Stimulated activated CD8-positive, alpha-beta memory T cell treated with anti-CD3 and anti-CD28 coated beads, Interleukin-7, amount 100 ng/mL, for 1 hour (primary cell): ENCODE measurements at places on chromosomes 3 and 15.

GRCh38 chr15:48085591-48085930 is 35.2 kb upstream of the SLC24A5 start:
- no peak for DNase-seq

DNA sequence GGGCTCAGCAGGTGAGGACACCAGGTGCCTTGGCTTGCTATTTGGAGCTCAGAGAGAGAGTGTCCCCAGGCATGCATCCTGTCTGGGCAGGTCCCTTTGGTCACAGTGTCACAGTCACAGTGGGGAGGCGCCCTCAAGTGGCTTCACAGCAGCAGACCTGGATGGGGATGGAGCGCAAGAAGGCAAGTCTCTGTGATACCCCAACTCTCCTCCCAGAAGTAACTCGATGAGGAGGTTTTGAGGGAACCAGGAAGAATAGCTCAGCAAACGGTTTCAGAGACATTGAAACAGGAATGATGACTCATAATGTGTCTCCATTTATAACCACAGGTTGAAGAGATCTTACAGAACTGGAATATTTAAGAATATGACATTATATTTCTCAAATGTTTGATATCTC is 66.5 kb upstream of the SH3GL3 start:
- no peak for DNase-seq

DNA sequence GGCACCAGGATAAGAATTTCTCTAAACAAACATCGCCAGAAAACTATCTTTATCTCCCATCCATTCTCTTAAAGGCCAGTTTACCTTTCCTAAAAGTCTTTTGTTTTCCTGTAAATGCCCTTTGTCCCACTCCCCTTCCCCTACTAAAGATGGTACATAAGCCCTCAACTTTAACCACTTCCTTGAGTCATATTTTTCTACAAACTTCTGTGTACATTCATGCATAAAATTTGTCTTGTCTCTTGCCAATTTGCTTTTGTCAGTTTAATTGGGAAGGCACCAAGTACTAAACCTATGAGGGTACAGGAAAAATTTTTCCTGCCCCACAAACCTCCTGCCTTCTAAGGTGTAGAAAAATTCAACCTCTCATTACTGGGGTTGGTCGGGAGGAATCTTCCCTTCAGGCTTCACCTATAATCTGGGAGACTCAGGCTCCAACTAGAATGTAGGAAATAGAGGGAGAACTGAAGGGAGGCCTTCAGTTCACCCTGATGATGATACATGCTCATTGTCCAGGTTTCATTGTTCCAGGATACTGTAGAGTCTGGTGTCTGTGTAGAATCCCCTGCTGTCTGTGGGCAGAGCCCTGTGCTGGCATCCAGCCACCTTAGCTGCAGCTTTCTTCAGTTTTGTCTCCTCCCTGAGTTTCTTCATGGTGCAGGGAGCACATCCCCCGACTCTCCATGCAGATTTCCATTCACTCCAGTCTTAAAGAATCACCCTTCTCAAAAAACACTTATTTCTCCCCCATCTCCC is 53.2 kb downstream of the CD200R1L start:
- DNase-seq: no peak

DNA sequence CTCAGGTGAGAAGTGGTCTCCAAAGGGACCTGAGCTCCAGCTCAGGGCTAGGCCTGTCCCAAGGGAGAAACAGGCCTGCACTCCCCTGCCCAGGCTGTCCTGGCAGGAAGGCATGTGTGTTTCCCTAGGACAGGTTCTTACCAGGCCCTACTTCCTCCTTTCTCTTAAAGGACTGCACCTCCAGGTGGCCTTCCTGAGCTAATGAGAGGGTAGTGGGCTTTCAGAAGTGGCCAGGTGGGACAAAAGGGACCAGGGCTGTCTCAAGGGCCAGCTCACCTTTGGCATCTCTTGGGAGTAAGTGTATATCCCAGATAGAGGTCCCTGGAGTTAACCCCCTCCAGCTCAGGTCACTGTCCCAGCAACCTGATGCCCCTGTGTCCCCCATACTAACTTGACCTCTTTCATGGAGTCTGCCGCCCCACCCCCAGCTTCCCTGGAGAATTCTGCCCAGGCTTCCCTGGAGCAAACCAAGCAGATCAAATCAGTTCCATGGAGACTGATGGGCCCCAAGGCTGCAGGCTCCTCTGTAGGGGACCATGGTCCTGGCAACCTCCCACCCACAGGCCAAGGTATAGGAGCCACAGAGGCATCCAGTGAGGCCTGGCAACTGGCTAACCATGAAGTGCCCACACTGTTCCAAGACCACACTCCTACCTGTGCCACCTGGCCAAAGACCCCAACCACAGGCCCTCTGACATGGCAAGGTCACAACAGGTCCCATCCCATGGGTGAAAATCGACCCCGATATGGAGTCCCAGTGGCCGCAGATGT is 67.6 kb downstream of the ZNF445 start:
- DNase-seq: no peak

DNA sequence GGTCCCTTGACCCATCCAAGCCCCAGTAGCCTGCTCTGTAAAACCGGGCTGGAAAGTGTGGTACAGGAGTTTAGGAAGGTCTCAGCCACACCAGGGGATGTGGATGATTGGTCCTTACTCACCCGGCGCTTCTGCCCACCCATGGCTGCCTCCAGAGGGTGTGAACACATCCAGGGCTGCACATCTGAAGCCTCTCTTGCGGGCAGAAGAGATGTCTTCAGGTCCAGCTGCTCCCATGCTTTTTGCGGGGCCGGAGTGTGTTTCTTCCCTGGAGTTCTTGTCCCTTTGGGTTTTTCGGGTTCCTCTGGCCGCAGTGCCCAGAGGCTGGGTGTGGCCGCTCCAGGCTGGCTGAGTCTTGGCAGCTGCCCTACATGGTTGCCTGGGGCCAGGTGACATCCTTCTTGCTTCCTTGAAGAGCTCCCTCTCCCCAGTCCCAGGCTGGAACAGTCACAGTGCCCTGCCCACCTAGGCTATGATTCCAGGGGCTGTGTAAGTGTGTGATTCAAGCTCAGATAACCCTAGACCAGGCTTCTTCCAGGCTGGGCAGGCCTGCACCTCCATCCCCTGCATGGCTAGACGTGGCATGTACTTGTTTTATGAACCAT is 33.9 kb downstream of the HDAC11 start:
- DNase-seq: no peak

- no peak for DNase-seq
Observed at GRCh38 chr3:16456784-16457415, 56.6 kb downstream of the RFTN1 start.

DNA sequence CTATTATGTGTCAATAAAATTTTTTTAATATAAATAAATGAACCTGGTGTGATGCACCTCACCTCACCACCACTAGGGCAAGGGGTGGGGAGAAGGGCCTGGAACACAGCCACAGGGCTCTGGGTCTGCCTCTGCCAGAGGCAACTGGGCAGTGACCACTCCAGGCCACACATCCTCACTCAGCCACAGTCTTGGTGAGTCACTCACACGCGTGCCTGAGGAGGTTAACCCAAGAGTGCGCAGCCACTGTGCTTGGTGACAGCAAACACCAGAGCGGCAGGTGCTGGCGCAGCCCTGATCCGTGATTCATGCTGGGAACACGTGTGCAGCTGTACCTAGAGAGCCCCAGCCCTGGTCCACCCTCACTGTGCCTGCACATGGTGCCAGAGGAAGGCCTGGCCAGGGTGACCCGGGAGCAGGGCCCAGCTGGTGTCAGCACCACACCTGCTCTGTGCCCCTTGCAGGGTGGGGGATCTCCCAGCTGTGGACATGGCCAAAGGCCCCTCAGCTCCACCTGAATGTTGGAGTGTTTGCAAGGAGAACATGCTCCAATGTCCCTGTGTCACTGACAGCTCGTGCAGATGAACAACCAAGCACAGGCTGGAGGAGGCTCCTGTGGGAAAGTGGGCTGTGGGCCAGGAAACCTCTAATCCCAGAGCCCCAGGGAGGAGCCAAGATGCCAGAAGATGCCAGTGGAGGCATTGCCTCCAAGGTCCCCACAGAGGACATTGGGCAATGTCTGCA is 2.1 kb downstream of the SLC41A3 start:
- no peak for DNase-seq

DNA sequence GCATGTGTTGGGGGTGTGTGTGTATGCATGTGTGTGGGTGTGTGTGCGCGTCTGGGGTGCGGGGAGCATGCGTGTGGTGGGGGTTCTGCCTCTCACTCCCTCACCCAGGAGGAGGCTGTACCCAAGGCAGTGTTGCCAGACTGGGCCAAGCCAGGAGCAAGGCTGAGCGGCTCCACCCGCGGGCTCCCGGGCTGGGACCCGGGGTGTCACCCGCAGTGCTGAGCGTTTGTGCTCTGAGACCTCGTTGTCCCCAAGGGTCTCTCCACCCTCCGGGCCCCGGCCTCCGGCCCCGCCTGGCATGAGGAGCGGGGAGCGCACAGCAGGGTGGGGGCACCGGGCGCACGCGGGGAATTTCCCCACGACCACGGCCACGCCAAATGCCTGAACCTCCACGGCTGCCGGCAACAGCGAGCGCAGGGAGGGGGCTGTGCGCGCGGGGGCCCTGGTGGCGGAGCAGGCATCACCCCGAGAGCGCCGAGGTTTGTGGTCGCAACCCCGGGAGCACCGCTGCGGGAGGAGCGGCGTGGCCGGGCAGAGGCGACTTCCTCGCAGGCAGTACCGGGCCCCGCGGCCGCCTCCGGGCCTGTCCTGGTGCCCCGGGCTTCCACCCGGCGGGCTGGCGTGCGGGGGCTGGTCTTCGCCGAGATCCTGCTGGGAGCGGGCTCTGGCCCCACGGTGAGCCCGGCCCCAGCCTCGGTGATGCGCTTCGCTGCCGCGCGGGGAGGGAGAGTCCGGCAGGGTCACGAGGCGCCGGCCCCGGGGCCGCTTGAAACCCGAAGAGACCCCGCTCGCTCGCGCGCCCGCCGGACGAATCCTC is 7.4 kb upstream of the OCA2 start:
- DNase-seq: no peak

GRCh38 chr3:36580716-36581115 is 183.6 kb downstream of the DCLK3 start:
- DNase-seq: no peak

GRCh38 chr3:120299403-120299802 is 14.4 kb upstream of the GPR156 start:
- no peak for DNase-seq
